ENCODE measurements at places on chromosomes 5 and 9. TPM values are rescaled to one million over a fixed set of nuclear protein-coding genes. Genes with fewer than 3 reads are reported as not detected.

AQP7 gene
- total RNA-seq: not detected

ORM2 gene
- total RNA-seq: not detected

GGTA1 gene
- not detected for total RNA-seq

ZBTB26 gene
- total RNA-seq: 5.1 TPM

SPAAR gene
- total RNA-seq: not detected

WDR38 gene
- total RNA-seq: not detected

ZFP2 gene
- 0.12 TPM for total RNA-seq
